Upper lobe of right lung (tissue), 1 donor: ENCODE measurements at places on chromosomes 7 and 10. TPM values are rescaled to one million over a fixed set of nuclear protein-coding genes. Genes with fewer than 3 reads are reported as not detected.

DNA sequence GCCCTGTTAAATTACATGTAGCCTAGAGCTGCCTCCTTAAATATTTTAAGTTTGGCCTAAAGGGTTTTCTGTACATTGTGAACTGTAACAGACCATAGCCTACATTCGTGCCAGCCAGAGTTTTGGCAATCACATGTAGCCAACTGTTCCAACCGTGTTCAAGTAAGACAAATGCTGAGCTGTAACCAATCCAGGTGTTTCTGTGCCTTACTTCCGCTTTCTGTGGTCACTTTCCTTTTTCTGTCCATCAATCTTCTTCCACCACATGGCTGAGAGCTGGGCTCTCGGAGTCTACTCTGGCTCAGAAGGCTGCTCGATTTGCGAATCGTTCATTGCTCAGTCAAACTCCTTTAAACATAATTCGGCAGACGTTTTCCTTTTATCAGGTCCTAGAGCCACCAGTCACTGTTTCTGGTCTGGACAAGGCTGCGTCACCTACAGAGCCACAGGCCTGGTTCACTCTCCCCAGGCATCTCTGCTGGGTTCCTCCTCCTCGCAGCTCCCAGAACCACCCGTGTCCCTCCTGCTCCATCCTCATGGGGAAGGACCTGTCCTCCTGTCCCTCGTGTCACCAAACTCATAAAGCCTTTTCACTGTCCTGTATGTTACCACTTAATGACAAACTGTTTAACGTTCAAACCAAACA lies 158.0 kb upstream of the RHEB start:
- peaks cover 5% of the 10 kb centered on the region for H3K36me3 ChIP-seq
- DNase-seq: no peak
- H3K4me3 ChIP-seq: no peak overlapping the region
- H3K4me1 ChIP-seq: no peaks in the 10 kb centered on the region

DNA sequence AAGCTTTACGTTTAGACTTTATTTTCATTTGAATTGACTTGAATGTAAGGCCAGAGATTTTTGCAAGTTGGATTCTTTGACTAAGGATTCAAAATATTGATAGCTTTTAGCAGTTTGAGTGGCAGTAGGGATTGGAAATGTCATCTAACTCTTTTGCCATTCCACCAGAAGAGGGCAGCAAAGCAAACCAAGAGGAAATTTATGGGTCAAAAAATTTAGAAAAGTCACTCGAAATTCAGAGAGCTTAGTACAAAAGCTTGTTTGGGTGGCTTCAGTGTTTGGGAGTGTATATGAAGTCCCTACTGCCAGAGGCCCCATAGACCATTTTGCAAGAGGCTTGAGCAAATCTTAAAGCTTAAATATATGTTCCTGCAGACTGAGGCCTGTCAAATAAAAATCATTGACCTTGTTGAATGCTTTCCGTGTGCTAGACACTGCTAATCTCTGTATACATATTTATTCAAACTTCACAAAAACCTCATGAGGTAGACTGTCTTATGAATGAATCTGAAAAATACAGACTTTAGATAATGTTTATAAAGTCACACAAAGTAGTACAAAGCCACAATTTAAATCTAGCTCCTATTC lies 44.6 kb upstream of the RSBN1L start:
- no peaks in the 10 kb centered on the region for H3K27me3 ChIP-seq
- H3K4me3 ChIP-seq: no peak overlapping the region
- peaks cover 9% of the 10 kb centered on the region for H3K4me1 ChIP-seq

DNA sequence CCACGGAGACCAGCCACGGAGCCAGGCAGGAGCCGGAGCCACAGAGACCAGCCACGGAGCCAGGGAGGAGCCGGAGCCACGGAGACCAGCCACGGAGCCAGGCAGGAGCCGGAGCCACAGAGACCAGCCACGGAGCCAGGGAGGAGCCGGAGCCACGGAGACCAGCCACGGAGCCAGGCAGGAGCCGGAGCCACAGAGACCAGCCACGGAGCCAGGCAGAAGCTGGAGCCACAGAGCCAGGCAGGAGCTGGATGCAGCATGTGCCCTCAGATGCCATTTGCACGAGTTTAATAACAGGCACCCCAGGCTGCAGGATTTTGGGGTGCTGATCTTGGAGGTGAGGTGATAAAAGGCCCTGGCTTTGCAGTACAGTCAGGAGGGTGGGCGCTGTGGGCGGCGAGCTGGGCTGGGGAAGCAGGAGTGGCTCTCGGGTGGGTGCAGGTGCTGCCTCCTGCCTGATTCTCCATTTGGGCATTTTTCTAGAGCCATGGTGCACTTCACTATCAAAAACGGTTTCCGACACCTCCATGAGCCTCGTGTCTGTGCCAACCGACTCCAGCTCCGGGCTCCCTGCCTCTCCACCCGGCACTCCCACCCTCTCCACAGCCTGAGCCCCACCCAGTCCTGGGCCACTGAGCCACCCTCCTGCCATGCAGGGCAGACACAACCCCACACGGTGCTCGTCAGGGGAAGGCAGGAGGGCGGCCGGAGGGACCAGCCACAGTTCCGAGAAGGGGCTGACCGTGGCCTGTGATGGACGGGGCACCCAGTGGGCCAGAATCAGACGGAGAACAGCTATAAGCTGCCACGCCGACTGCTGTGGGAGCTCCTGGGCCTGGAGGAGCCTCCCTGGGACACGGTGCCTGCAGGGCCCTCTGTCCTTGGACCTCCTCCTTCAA lies 40.8 kb upstream of the NKX6-2 start:
- H3K4me1 ChIP-seq: no peaks in the 10 kb centered on the region
- no peaks in the 10 kb centered on the region for H3K36me3 ChIP-seq
- no peak overlapping the region for H3K4me3 ChIP-seq
- DNase-seq: no peak

DNA sequence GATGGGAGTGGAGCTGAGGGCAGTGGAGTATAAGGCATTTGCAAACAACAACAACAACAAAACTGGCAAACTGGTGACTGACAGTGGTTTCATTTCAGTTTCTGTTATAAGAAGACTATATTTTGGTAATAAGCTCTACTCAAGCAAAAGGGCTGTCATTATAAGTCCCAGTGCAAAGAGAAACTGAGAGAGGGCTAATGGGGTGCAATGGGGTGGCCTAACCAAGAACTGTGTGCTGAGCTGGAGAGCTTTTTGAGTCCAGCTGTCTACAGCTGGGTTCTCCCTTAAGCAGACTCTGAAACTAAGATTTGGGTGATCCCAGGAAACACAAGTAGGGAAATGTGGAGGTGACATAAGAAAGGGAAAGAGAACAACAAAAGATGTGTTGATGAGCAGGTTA lies 439.3 kb downstream of the ADRA2A start:
- DNase-seq: no peak
- no peaks in the 10 kb centered on the region for H3K4me1 ChIP-seq
- H3K4me3 ChIP-seq: no peak overlapping the region
- H3K36me3 ChIP-seq: no peaks in the 10 kb centered on the region
- no peak overlapping the region for H3K27ac ChIP-seq

DNA sequence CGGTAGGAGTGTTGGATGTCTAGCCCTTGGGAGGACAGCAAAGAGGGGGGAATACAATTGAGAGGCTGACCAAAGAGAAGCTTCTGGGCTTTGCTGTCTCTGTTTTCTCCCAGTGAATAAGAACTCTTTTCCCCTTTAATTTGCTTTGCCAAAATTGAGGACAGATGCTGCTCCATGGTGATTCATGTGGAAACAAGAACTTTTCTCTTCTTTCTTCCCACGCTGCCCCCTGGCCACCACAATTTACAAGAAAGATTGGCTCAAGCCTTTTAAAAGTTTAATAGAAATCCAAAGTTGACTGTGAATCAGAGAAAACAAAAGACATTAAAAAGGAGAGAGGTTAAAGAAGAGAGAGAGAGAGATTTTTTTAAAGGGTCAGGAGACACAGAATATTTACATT lies 49.0 kb downstream of the PRR15 start:
- no peak overlapping the region for H3K27ac ChIP-seq
- no peak overlapping the region for H3K4me3 ChIP-seq
- H3K4me1 ChIP-seq: no peaks in the 10 kb centered on the region
- no peaks in the 10 kb centered on the region for H3K36me3 ChIP-seq

- H3K27ac ChIP-seq: no peak overlapping the region
- peaks cover 23% of the 10 kb centered on the region for H3K4me1 ChIP-seq
- H3K27me3 ChIP-seq: no peaks in the 10 kb centered on the region
- no peak for DNase-seq
- H3K36me3 ChIP-seq: no peaks in the 10 kb centered on the region
Measured at GRCh38 chr7:98125759-98126158, 19.1 kb downstream of the LMTK2 start.

DNA sequence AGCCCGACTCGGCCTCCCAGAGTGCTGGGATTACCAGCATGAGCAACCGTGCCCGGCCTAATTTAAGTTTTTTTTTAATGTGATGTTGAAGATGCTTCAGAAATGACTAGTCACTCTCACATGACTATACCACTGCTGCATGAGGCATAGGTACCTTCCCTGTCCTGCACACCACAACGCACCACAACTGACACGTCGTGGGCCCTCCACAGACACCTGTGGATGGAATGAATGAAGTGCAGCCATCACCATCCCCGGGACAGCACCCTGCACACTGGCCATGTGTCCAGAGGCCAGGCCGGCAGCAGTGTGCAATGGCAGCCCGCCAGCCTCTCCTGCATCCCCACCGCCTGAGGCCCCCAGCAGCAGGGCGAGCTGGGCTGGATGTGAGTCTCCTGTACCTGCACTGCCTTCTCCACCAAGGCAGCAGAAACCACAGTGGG lies 55.1 kb downstream of the VOPP1 start:
- H3K4me3 ChIP-seq: no peak overlapping the region
- no peaks in the 10 kb centered on the region for H3K27me3 ChIP-seq
- H3K27ac ChIP-seq: no peak overlapping the region

The ITGA8 gene
- total RNA-seq: 33.9 TPM
